ENCODE measurements at places on chromosomes 2 and 18.

DNA sequence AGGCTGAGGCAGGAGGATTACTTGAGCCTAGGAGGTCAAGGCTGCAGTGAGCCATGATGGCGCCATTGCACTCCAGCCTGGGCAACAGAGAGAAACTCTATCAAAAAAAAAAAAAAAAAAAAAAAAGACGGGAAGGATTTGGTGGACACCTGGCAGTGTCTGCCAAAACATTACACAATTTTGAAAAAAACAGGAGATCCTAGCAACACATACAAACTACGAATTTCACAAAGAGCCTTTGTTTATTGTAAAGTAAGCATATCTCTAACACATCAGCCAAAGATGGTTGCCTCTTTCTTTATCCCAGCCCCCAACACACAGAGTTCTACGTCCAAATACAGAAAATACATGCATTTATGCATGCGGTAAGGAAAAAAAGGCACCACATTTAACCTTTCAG, 7.6 kb downstream of the GPR45 start:
- no peak for DNase-seq

- DNase-seq, result no peak
These were observed 204.1 kb downstream of the NDUFA10 start for GRCh38 chr2:239820836-239821693.

DNA sequence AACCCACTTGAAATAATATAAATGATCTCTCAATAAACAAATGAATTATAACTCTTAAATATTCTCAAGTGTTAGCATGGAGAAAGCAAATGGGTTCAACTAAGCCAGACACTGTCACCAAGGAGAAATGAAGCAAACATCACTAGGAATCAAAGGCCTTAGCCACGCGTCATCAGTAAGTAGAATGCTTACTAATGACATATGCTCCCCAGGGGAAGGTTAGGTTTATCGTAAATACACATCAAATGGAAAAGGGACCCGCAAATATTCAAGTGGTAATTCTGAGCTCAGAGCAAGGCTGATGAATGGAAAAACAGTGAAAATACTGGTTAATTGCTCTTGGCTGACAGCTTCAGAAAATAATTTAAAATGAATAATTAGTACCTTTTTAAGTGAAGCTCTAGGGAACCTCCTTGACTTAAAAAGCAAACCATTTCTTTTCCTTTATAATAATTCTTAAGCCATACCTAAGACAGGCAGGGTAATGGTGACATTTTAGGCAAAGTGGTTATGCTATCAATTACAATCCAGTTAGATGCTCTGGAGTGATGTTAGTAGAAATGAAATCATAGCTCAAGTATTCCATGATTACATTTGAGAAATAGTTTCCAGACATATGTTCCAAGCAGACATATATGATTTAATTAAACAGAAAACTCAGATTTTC, 101.5 kb downstream of the ALPK2 start:
- DNase-seq, result no peak

GRCh38 chr2:202530038-202530437, 104.7 kb upstream of the FAM117B start:
- no peak for DNase-seq

- no peak for DNase-seq
These were observed 659.3 kb upstream of the TMEFF2 start for GRCh38 chr2:192854031-192854430.

- no peak for DNase-seq
These were observed 58.3 kb downstream of the NFATC1 start for GRCh38 chr18:79453816-79454735.

- DNase-seq, result no peak
These were observed 71.1 kb downstream of the BIRC6 start for GRCh38 chr2:32427672-32428610.

- DNase-seq, result no peak
These were observed 143.9 kb downstream of the NCK2 start for GRCh38 chr2:105888625-105889024.

- no peak for DNase-seq
These were observed 1.6 kb upstream of the ANKRD44 start for GRCh38 chr2:197312186-197312585.

GRCh38 chr18:58117786-58118403, 73.9 kb downstream of the NEDD4L start:
- DNase-seq, result no peak

DNA sequence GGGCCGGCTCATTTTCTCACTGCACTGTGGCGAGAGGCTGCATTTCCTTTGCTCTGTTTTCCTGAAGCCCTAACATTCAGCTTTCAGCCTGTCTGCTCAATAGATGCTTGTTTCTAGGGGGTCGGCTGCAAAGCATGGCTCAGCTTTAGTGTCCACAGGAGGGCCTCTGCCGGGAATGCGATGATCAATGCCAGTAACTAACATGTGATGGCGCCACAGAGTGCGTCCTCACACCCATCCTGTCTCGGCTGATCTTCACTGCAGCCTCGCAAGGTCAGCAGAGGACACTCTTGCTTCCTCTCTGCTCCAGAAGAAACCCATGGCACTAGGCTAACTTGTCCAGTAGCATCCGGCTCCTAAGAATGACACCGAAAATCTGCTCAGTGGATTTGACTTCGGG, 156.4 kb upstream of the PXDN start:
- DNase-seq, result no peak

- DNase-seq, result no peak
These were observed 13.0 kb downstream of the SATB2 start for GRCh38 chr2:199444749-199445148.

DNA sequence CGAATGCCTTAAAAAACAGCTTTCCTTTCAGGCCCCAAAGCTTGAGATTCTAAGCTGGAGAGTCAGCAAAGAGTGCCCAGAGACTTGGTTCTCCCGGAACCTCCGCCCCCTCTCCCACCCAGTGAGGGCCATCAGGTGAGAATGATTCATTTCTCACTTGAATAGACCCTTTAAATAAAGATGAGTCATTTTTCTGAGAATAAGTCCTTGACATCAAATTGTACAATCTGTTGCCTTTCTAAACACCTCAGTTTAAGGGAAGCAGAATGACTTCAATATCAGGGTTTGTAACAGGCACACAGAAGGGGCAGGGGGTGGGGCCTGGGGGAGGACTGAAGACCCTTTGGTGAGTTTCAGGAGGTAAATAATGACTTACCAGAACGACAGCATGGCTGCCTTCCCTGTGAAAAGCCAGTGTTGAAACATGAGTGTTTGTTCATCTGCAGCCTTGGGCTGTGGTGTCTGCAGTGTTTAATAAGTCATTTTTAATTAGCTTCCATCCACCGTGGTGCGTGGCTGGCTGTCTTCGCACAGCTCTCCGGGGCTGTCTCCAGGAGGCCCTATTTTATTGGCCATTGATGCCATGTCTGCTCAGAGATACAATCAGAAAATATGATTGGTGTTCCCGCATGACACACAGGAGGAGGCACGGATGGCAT, 134.9 kb upstream of the ZNF236 start:
- DNase-seq, result no peak

DNA sequence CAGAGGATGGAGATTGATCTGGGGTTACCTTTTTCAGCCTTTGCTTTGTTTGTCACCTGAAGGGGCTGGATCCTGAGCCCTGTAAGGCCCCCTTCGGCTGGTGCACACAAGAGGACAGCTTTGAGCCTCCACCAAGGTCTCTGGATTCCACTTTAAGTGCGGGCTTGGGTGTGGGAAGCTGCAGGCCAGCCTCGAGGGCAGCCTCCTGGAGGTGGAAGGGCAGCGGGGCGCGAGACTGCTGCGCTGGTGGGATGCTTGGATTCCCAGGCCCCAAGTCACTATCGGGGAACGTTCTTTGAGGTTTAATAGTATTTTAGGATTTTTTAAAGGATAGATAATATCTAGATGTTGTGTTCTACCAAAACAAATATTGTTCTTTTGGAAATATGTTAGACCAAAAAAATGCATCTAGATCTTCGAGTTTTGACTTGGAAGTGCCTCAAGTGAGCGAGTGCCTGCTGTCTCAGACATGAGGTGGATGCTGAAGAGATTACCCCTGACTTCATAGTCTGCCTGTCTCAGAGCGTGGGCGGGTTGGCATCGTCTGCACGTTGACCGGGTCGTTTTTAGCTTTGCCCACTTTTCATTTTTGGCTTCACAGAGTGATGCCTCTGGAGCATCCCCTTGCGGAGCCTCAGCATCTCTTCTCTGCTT, 113.8 kb downstream of the AGAP1 start:
- no peak for DNase-seq

DNA sequence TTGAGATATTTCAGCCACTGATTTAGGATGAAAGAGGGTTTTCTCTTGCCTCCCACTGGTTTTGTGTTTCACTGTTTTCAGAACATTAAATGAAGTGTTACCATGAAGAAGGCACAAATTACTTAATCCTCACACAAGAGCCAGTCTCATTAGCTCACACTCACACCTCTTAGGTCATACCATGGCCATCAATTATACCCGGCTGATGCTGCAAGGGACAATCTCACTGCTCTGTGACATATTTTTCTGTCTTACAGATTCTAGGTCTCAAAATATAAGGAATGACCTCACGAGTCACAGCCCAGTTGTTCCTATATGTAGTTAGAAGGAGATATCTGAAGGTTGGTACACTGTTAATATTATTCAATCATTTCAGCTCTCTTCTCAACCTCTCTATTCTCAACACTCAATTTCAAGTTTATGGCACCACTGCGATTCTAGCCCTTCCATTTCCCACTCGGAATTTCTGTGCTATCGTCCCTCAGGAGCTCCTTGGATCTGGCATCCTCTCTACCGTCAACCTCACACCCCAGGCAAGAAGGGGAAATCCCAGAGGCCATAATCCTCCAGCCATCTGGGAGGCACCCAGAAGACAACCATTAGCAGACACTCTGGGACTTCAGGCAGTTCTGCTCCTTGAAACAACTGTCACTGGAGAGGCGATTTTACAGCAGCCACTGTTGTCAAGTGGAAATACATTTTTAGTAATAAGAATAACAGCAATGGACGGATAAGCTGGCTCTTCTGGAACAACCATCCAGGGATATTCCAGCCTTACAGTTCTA, 101.9 kb downstream of the MREG start:
- DNase-seq, result no peak

DNA sequence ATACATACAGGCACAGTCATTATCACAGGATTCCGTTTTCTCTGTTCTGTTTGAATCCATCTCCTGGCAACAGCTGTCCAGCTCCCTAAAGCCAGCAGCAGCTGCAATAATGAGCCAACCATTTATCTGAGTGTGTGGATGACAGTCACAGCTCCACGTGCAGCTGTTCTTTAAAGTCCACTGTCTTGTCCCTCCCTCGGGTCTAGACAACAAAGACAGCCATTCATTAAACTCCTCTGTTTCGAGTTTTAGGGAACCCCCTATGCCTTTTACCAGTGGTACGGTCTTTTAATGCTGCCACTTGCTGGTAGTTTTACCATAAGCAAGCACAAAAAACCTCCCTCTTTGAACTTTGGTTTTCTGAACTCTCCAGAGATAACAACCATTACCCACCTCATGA, 16.0 kb upstream of the MSGN1 start:
- DNase-seq, result no peak

DNA sequence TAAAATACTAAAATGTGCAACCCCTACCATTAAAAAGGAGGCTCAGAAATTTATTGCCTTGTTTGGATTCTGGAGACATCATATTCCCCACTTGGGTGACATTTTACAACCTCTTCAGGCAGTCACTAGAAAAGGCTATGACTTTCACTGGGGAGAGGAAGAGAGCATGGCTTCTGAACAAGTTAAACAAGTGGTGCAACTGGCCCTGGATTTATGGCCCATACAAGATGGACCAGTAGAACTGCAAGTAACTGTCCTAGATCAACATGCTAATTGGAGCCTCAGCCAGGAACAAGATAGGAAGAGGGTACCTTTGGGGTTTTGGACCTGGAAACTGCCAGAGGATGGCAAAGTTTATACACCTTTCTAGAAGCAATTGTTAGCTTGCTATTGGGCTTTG, 4.0 kb upstream of the DSG2 start:
- DNase-seq, result no peak

DNA sequence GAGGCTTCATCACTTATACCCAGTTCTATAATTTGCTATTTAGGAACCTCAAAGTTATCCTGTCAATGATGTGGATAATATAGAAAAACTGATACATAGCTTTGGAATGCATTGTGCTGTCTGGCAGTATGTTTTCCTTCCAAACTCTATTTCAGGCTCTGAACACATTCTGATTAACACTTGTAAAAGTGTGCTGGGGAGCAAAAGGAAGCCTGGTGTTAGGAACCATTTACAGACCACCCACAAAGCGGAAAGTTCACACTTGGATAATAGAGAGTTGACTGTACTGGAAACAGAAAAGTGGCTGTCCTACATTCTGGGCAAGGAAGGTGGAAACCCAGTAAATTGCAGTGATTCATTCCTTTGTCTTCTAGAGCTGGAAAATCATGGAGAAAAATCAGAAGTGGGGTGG, 114.5 kb upstream of the ZFP36L2 start:
- DNase-seq, result no peak

DNA sequence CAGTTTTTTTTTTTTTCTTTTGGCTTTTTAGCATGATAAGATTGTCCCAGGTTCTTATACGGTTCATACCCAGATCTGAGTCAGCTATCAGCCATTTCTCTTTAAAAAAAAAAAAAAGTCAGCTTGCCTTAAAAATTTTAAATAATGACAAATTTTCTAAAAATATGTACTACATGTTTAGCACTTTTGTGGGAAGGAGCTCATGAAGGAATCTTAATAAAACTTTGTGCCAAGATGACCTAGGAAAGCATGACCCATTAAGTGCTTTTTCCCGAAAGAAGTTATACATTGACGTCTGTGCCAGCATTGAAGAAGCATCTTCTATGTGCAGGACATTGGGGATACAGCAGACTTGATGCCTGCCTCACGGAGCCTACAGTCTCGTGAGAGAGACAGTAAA, 4.5 kb upstream of the RBMS1 start:
- no peak for DNase-seq

DNA sequence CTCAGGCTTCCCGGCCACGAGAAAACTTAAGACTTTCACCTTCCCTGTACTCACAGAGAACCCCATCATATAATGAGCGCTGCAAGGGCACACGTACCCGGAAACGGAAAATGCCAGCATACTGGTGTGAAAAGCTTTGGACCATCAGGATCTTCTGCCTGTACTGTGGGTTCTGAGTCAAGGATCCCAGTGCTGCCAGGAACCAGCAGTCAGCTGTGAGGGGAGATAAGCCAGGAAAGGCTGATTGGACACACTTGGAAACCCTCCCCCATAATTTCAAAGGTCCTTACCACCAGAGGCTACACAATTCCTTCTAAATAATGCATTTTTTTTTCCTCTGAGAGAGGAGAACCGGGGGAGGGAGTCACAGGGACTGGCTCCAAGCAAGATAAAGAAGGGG, 31.4 kb downstream of the CAPN13 start:
- no peak for DNase-seq
